Spleen (tissue), 13 donors: ENCODE measurements at places on chromosomes 3 and 15.
A peak's percentile ranks its signal among the peaks of the same experiment; 100 is the strongest.

- no peak overlapping the region for H3K27ac ChIP-seq
- no peak for DNase-seq
- no peaks in the 10 kb centered on the region for H3K4me1 ChIP-seq
These were observed 47.8 kb upstream of the USP50 start for GRCh38 chr15:50594311-50594710.

- DNase-seq, result no peak
- H3K27ac ChIP-seq, result no peak overlapping the region
These were observed 283.9 kb downstream of the GRM7 start for GRCh38 chr3:7144697-7145308.

- peaks cover 3% of the 10 kb centered on the region for H3K4me1 ChIP-seq
- DNase-seq, result no peak
- H3K27ac ChIP-seq, result peak overlapping the region; percentile 16
- no peak overlapping the region for H3K4me3 ChIP-seq
- no peaks in the 10 kb centered on the region for H3K36me3 ChIP-seq
These were observed 8.7 kb upstream of the ACAP2 start for GRCh38 chr3:195451373-195452015.

GRCh38 chr15:39213385-39213840 is 367.5 kb upstream of the THBS1 start:
- H3K36me3 ChIP-seq, result no peaks in the 10 kb centered on the region
- H3K27ac ChIP-seq, result no peak overlapping the region
- H3K4me3 ChIP-seq, result no peak overlapping the region
- no peaks in the 10 kb centered on the region for H3K4me1 ChIP-seq
- H3K27me3 ChIP-seq, result no peaks in the 10 kb centered on the region

DNA sequence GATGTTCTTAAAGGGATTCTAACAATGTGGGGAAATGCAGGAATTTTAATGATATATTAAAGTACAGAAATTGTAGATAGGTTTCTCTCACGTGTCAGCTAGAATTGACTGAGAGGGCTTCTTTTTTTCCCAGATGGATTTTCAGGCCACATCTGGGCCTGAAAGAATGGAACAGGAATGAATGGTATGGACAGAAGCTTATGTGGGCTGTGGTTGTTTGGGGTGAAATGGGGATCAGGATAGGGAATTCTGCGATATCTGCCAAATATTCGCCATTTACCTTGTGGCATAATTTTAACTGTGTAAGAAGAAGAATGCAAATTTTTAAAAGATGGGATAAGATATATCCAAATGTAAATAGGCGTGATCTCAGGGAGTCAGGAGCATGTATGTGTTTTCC is 45.4 kb upstream of the FAM98B start:
- no peak for DNase-seq
- no peaks in the 10 kb centered on the region for H3K27me3 ChIP-seq
- no peak overlapping the region for H3K4me3 ChIP-seq
- peaks cover 9% of the 10 kb centered on the region for H3K4me1 ChIP-seq

DNA sequence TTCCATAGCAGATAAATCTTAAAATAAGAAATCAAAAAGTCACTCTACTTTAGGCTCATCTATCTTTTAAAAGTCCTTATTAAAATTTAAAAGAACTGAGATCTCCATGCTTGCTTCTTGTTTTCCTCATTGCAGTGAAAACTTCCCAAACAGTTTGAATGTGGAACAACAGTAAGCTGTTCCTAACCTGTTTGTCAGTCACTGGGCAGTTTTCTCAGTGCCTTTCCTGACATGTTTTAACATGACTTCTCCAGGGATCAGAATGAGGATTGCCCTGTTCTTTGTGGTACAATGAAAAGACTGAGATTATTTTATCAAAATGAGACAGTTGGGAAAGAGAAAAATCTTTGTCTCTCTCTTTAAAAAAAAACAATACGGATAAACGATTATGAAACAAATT is 774 bp downstream of the GPR87 start:
- no peaks in the 10 kb centered on the region for H3K27me3 ChIP-seq
- DNase-seq, result no peak
- no peak overlapping the region for H3K27ac ChIP-seq

GRCh38 chr3:116929505-116930222 is 220.1 kb downstream of the TUSC7 start:
- no peak for DNase-seq
- H3K4me1 ChIP-seq, result no peaks in the 10 kb centered on the region
- H3K27ac ChIP-seq, result peak overlapping the region; percentile 27
- no peak overlapping the region for H3K4me3 ChIP-seq
- H3K27me3 ChIP-seq, result no peaks in the 10 kb centered on the region

DNA sequence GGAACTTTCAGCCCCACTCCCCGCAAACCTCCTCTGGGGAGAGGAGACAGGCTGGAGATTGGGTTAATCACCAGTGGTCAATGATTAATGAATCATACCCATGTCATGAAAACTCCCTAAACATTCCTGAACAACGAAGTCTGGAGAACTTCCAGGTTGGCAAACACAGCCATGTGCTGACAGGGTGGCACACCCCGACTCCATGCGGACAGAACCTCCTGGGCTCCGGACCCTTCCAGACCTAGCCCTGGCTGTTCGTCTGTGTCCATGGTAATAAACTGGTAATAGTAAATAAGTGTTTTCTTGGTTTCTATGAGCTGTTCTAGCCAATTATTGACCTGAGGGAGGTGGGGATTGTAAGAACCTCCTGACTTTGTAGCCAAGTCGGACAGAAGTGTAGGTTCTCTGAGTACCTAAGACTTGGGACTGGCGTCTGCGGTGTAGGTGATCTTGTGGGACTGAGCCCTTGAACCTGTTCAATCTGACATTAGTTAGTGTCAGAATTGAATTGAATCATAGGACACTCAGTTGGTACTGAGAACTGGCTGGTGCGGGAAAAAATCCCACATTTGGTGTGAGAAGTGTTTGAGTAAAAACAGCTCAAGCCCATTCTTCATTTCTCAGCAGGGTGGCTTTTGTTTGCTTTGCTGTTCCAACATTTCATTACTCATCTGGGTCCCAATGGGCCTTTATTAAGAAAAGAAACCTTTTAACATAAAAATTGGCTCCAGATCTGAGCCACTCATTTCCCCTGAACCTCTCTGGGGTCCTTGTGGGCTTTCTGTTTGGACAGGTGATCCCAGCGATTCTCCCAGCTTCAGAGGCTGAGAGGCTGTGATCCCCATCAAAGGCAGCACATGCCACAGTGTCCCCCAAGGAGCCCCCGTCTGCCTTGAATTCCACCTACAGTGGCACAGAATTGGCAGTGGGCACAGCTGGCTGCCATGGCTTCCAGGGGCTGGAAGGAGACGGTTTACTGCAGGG is 151.0 kb downstream of the TJP1 start:
- no peaks in the 10 kb centered on the region for H3K4me1 ChIP-seq
- DNase-seq, result no peak
- H3K4me3 ChIP-seq, result no peak overlapping the region
- peaks cover 6% of the 10 kb centered on the region for H3K27me3 ChIP-seq
- no peaks in the 10 kb centered on the region for H3K36me3 ChIP-seq
- no peak overlapping the region for H3K27ac ChIP-seq

DNA sequence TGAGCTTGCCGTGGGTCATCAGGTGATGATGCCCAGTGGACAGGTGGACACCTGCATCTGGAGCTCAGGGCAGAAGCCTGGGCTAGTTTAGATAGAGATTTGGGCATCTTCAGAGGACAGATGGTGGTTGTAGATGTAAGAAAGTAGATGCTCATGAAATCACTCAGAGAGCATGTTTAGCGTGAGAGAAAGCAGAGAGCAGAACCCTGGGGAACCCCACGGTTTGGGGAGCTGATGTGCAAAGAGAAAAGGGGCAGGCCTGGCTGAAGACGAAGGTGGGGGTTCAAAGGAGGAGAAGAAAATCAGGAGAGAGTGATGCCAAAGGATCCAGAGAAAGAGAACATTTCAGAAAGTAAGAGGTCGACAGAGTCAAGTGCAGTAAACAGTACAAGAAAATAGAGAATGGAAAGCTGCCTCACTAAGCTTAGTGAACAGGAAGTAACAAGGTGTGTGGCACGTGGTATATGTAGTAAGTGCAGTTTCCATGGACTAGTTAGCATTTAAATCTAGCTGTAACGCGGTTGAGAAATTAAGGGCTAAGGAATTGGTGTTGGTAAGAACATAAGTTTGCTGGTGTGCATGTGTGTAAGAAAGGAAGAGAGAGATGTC is 13.5 kb downstream of the TIGIT start:
- no peaks in the 10 kb centered on the region for H3K36me3 ChIP-seq
- DNase-seq, result no peak
- H3K27ac ChIP-seq, result peak overlapping the region; percentile 79
- peaks cover 9% of the 10 kb centered on the region for H3K4me1 ChIP-seq
- H3K27me3 ChIP-seq, result no peaks in the 10 kb centered on the region
- H3K4me3 ChIP-seq, result no peak overlapping the region

DNA sequence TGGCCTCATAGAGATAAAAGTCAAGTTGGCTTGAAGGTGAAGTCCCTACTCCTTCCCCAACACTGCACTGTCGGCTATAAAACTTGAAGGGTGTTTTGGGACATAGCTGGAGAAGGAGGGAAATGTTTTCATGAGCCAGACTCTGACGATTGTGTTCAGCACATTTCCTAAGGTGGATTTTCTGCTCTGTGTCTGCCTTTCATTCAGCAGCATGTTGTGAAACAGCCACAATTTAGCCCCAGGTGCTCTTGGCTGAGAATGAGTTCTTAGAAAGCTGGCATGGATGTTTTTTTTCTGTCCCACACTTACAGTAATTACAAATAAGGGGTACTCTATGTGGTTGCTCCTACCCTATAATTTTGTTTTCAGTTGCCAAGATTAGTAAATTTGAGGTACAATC is 492.4 kb downstream of the MCTP2 start:
- no peaks in the 10 kb centered on the region for H3K27me3 ChIP-seq
- H3K27ac ChIP-seq, result no peak overlapping the region
- no peaks in the 10 kb centered on the region for H3K4me1 ChIP-seq

DNA sequence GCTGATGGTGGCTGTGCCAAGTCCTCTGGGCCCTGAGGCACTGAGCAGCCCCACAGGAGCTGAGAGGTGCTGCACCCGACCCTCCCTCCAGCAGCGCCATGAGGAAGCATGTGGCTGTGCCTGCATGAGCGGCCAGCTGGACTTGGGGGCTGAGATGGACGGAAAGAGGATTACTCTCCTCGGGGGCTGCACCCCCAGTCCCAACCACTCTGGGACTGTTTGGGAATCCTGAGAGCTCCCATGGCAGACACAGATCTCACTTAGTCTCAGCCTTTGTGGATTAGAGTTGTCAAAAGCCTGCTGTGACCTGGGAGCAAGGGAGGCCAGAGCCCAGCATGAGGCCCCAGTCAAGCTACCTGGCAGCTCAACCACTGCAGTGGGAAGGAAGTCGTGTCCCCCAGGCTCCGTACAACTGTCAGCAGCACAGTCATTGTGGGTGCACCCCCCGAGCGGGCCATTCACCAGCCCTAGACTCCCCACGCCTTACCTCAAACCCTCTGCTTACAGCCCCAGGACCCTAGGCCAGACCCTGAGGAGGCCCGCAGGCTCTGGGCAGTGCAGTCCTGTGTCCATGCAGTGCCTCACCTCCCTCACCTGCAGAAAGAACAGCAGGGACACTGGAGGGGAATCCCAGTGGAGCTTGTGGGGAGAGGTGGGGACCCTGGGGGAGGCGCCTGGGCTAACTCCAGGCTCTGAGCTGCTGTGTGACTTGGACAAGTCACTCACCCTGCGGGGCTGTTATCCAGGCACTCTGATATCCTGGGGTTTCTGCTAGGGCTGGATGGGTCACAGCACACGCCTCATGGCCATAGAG is 17.1 kb downstream of the PRR23E start:
- H3K4me1 ChIP-seq, result peaks cover 2% of the 10 kb centered on the region
- H3K36me3 ChIP-seq, result no peaks in the 10 kb centered on the region
- no peak overlapping the region for H3K27ac ChIP-seq
- no peaks in the 10 kb centered on the region for H3K27me3 ChIP-seq
- peak; percentile 68 for DNase-seq
- no peak overlapping the region for H3K4me3 ChIP-seq

GRCh38 chr3:117719316-117719926 is 1009.8 kb downstream of the TUSC7 start:
- H3K4me3 ChIP-seq, result no peak overlapping the region
- H3K4me1 ChIP-seq, result peaks cover 21% of the 10 kb centered on the region
- no peak overlapping the region for H3K27ac ChIP-seq
- H3K27me3 ChIP-seq, result no peaks in the 10 kb centered on the region

- H3K27ac ChIP-seq, result no peak overlapping the region
- H3K4me1 ChIP-seq, result peaks cover 10% of the 10 kb centered on the region
- DNase-seq, result no peak
- H3K27me3 ChIP-seq, result no peaks in the 10 kb centered on the region
These were observed 101.6 kb downstream of the TMEM266 start for GRCh38 chr15:76161153-76162035.

DNA sequence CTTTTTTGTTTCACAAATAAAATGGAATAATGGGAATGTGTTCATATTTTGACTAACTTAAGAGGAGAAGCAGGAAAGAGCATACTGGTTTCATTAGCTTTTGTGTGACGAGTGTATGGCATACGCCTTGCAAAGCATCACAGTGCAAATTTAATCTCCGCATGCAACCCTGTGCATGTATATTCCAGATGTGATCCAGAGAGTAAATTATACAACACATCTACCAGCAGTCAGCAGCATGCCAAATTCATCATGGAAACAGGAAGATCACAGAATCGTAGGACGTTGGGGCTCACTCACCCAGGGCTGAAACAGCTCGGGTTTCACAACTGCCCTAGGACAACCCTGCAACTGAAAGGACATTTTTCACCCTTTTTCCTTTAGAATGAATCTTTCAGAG is 53.4 kb downstream of the ADAMTS9 start:
- H3K4me1 ChIP-seq, result no peaks in the 10 kb centered on the region
- no peak for DNase-seq
- no peaks in the 10 kb centered on the region for H3K27me3 ChIP-seq
- no peak overlapping the region for H3K27ac ChIP-seq

- DNase-seq, result no peak
- no peaks in the 10 kb centered on the region for H3K36me3 ChIP-seq
- no peaks in the 10 kb centered on the region for H3K27me3 ChIP-seq
- H3K4me3 ChIP-seq, result peak overlapping the region; percentile 6
- peak overlapping the region; percentile 46 for H3K27ac ChIP-seq
- H3K4me1 ChIP-seq, result peaks cover 17% of the 10 kb centered on the region
These were observed 64.3 kb downstream of the OSTN start for GRCh38 chr3:191263365-191263764.

GRCh38 chr3:102301155-102301880 is 133.5 kb upstream of the ZPLD1 start:
- no peak overlapping the region for H3K4me3 ChIP-seq
- no peak for DNase-seq
- H3K27ac ChIP-seq, result no peak overlapping the region
- H3K27me3 ChIP-seq, result no peaks in the 10 kb centered on the region
- H3K4me1 ChIP-seq, result no peaks in the 10 kb centered on the region

GRCh38 chr3:62373714-62374333 is 474 bp upstream of the FEZF2 start:
- H3K27ac ChIP-seq, result no peak overlapping the region

- H3K27ac ChIP-seq, result no peak overlapping the region
- DNase-seq, result no peak
- no peak overlapping the region for H3K4me3 ChIP-seq
- peaks cover 13% of the 10 kb centered on the region for H3K4me1 ChIP-seq
These were observed 11.2 kb upstream of the TBC1D5 start for GRCh38 chr3:17753632-17753992.

DNA sequence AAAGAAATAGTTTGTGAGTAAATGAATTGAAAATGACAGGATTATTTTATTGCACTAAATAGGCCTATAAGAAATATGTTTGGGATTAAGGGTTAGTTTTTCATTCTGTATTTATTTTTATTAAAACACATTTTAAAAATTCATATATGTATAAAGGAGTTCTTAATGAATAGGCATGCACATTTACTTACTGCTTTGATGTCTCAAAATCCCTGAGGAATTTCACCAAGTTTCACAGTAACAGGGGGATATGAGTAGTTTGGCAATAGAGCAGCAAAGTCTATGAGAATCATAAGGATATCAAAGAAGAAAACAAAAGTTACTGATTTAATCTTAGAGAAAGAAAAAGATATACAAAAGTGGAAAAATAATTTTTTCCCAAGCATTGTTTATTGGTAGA is 411.7 kb downstream of the NAALADL2 start:
- no peaks in the 10 kb centered on the region for H3K4me1 ChIP-seq
- H3K27me3 ChIP-seq, result no peaks in the 10 kb centered on the region
- no peaks in the 10 kb centered on the region for H3K36me3 ChIP-seq
- no peak for DNase-seq
